ENCODE measurements at places on chromosomes 2 and 18. TPM values are rescaled to one million over a fixed set of nuclear protein-coding genes. Genes with fewer than 3 reads are reported as not detected.

The LBX2 gene
- 0.31 TPM for total RNA-seq

GRCh38 chr2:16303273-16303577 is 362.4 kb downstream of the CYRIA start:
- H3K27ac ChIP-seq: no peak overlapping the region
- peak overlapping the region; percentile 5 for H3K4me3 ChIP-seq
- no peaks in the 10 kb centered on the region for H3K36me3 ChIP-seq
- no peaks in the 10 kb centered on the region for H3K4me1 ChIP-seq
- no peak for DNase-seq

GRCh38 chr2:112542984-112543661 is 858 bp downstream of the POLR1B start:
- no peak overlapping the region for H3K27ac ChIP-seq
- H3K4me1 ChIP-seq: peaks cover 19% of the 10 kb centered on the region
- H3K36me3 ChIP-seq: peaks cover 3% of the 10 kb centered on the region
- H3K27me3 ChIP-seq: no peaks in the 10 kb centered on the region

The LGALSL gene
- total RNA-seq: 1.5 TPM

- H3K27me3 ChIP-seq: no peaks in the 10 kb centered on the region
- H3K27ac ChIP-seq: no peak overlapping the region
- H3K36me3 ChIP-seq: no peaks in the 10 kb centered on the region
- H3K4me1 ChIP-seq: no peaks in the 10 kb centered on the region
Observed at GRCh38 chr2:7809640-7810039, 872.2 kb upstream of the ID2 start.

GRCh38 chr18:37701967-37702366 is 136.4 kb upstream of the CELF4 start:
- H3K4me1 ChIP-seq: no peaks in the 10 kb centered on the region
- DNase-seq: no peak
- H3K4me3 ChIP-seq: no peak overlapping the region
- H3K27me3 ChIP-seq: no peaks in the 10 kb centered on the region

The MC5R gene
- not detected for total RNA-seq

- no peak overlapping the region for H3K4me3 ChIP-seq
- H3K27ac ChIP-seq: no peak overlapping the region
- H3K27me3 ChIP-seq: peaks cover 2% of the 10 kb centered on the region
- H3K4me1 ChIP-seq: peaks cover 1% of the 10 kb centered on the region
- no peaks in the 10 kb centered on the region for H3K36me3 ChIP-seq
Observed at GRCh38 chr2:54695378-54695777, 28.1 kb upstream of the EML6 start.

GRCh38 chr2:173964565-173965371 is 405 bp downstream of the SP3 start:
- peak overlapping the region; percentile 86 for H3K4me3 ChIP-seq
- peak overlapping the region; percentile 99 for H3K27ac ChIP-seq
- H3K27me3 ChIP-seq: no peaks in the 10 kb centered on the region
- peaks cover 28% of the 10 kb centered on the region for H3K4me1 ChIP-seq

DNA sequence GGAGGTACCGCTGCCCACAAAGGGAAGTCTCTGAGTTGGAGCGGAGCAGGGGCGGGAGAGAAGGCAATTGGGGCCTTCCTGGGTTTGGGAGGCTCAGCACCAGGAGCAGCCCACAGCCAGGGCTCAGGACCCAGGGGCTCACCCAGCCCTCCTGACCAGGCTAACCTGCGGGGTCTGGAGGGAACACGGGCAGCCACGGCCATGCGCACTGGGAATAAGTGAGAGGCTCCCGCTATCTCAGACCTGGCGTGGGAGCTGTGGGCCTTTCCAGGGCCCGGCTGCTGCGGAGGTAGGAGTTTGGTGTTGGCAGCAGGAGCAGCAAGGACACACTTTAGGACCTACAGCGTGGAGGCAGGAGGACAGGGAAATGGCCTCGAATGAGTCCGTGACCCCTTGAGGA is 69.0 kb downstream of the RRM2 start:
- no peak overlapping the region for H3K4me3 ChIP-seq
- no peaks in the 10 kb centered on the region for H3K4me1 ChIP-seq
- H3K27me3 ChIP-seq: no peaks in the 10 kb centered on the region
- peaks cover 4% of the 10 kb centered on the region for H3K36me3 ChIP-seq
- H3K27ac ChIP-seq: no peak overlapping the region

GRCh38 chr18:73681912-73682311 is 465.7 kb downstream of the FBXO15 start:
- no peak overlapping the region for H3K27ac ChIP-seq
- H3K4me1 ChIP-seq: no peaks in the 10 kb centered on the region
- no peaks in the 10 kb centered on the region for H3K36me3 ChIP-seq
- DNase-seq: no peak
- no peaks in the 10 kb centered on the region for H3K27me3 ChIP-seq

The CFAP210 gene
- not detected for total RNA-seq

DNA sequence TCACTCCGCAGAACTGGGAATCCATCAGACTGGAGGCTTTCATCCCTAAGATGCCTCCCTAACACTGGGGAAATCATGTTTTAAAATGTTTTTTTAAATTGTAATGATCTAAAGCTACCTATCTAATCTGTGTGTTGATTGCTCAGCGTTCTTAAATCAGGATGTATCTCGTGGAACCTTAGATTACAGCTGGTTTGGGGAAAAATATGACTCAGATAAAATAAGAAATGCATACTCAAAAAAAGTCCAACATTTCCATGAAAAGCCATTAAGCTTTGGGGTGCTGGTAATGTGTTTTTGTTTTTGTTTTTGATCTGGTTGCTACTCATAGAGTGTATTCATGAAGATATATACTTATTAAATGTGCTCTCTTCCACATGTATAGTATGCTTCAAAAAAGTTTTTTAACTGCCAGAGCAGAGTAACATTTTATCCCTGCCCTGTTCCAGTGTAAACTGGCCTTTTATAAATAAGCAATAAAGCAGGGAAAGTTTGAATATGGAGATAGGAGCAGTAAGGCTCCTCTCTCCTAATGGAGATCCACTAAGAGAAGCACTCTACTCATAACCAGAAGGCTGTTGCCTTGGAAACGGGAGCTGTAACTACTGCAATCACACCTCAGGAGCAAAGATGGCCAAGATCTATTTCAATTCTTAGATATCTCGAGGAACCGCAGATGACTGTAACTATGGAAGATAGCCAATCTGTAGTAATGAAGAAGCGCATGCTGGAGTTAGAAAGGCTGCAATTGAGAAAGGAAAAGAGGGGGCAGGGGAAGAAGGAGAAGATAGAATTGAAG is 41.6 kb downstream of the ANKRD44 start:
- no peaks in the 10 kb centered on the region for H3K27me3 ChIP-seq
- H3K36me3 ChIP-seq: peaks cover 8% of the 10 kb centered on the region
- no peak overlapping the region for H3K4me3 ChIP-seq

The DPP10 gene
- total RNA-seq: not detected

- H3K4me1 ChIP-seq: peaks cover 1% of the 10 kb centered on the region
- H3K27ac ChIP-seq: no peak overlapping the region
- H3K4me3 ChIP-seq: no peak overlapping the region
- no peaks in the 10 kb centered on the region for H3K27me3 ChIP-seq
- no peak for DNase-seq
- peaks cover 32% of the 10 kb centered on the region for H3K36me3 ChIP-seq
Observed at GRCh38 chr2:86603905-86604304, 19.8 kb downstream of the RNF103 start.

- no peaks in the 10 kb centered on the region for H3K27me3 ChIP-seq
- H3K36me3 ChIP-seq: peaks cover 13% of the 10 kb centered on the region
- peaks cover 15% of the 10 kb centered on the region for H3K4me1 ChIP-seq
- DNase-seq: peak; percentile 60
- H3K27ac ChIP-seq: no peak overlapping the region
Observed at GRCh38 chr18:79203017-79203605, 133.9 kb downstream of the ATP9B start.

DNA sequence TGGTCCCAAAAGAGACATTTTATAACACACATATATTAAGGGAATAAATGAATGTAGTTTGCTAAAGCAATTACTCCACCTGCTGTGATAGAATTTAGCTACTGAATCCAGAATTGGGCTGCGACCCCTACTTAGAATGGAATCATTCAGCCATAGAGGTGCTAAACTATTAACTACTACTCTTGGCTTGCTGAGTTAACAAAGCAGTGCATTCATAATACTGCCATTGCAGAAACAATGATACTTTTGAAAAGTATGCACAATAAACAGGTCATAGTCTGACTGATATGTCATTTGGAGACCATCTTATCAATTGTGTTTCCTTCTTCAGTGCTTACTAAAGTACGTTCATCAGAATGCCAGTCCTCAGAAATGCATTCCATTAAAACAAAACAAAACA is 273.6 kb downstream of the PIEZO2 start:
- H3K4me3 ChIP-seq: no peak overlapping the region
- H3K4me1 ChIP-seq: no peaks in the 10 kb centered on the region
- no peak for DNase-seq
